Right lung (tissue), 10 donors: ENCODE measurements at places on chromosomes 16 and 17. TPM values are rescaled to one million over a fixed set of nuclear protein-coding genes. Genes with fewer than 3 reads are reported as not detected.

- DNase-seq, result no peak
Measured at GRCh38 chr16:3594316-3595109, 16.9 kb downstream of the SLX4 start.

DNA sequence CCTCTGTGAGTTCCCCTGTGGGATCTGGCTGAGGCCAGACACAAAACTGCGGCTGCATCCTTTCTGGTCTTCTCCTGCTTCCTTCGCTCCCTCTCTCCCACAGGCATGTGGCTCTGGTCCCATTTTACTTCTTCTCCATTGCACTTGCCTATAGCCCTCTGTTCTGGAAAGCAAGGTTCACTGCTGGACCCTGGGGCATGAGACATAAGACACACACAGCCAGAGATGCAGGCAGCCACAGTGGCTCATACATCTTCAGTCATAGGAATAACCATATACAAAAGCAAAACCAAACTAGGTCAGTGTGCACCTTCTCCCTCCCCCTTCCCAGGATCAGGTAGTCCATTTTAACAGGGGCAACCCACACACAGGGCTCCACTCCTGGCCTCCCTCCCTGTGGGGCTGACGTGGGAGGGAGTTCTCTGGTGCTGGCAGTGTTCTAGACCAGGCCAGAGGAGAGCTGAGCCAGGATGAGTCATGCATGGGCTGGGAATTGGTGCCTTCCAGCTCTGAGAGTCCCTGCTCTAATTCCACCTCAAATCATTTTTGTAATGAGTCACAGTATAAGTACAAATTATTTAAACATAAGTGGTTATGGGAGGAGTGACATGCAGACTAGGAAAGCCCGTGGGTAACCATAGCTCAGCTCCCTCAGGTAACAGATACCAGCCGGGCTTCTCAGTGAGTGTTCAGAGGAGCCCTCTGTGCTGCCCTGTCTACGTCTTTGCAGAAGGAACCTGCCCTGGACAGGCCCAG is 58.0 kb downstream of the ASIC2 start:
- no peak for DNase-seq

DNA sequence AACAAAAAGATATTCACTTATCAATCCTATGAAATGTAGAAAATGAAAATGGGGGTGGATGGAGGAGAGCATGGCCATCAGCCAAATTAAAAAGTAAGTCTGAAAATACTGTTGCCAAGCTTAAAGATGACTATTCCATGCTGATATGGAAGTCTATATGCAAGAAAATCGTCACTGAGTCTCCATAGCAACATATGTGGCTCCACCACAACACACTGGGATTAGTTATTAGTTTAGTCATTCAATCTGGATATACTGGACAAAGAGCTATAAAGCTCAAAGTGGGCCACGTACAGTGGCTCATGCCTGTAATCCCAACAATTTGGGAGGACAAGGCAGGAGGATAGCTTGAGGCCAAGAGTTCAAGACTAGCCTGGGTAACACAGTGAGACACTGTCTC is 24.7 kb upstream of the PSMD7 start:
- DNase-seq, result no peak

The CTRB2 gene
- polyA plus RNA-seq, result not detected

The CCL8 gene
- polyA plus RNA-seq, result 0.38 TPM

The TM4SF5 gene
- polyA plus RNA-seq, result not detected

GRCh38 chr16:70686376-70687101 is 686 bp upstream of the MTSS2 start:
- DNase-seq, result no peak
